ENCODE measurements at places on chromosomes 1 and 21. TPM values are rescaled to one million over a fixed set of nuclear protein-coding genes. Genes with fewer than 3 reads are reported as not detected.

DNA sequence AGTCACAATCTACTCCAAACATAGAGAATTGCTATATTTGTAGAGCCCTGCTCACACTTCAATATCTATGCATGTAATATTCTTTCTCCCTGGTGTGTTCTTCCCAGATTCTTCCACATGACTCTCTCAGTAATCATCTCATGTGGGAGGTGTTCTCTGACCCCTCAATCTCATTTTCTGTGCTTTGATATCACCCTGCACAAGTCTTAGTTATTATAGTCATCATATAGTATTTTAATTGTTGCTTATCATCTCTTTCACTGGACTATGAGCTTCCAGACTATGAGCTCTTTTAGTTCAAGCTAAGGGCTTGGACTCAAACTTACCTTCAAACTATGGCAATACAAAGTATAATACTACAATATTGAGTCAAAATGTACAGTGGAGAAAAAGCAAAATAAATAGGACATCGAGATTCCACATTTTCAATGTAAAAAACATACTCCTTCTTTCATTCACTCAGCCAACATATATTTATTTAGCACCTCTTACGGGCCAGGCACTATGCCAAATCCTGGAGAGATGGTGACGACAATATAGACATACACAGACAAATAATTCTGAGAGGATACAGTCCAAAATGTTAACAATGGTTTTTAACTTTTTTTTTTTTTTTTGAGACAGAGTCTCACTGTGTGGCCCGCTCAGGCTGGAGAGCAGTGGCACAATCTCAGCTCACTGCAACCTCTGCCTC lies 12.7 kb downstream of the TESK2 start:
- no peak for DNase-seq
- H3K27me3 ChIP-seq = no peaks in the 10 kb centered on the region
- H3K4me1 ChIP-seq = no peaks in the 10 kb centered on the region
- H3K36me3 ChIP-seq = no peaks in the 10 kb centered on the region

GRCh38 chr1:98287626-98288025 lies 366.8 kb upstream of the DPYD start:
- H3K27me3 ChIP-seq = no peaks in the 10 kb centered on the region
- no peak for DNase-seq
- no peak overlapping the region for H3K27ac ChIP-seq
- no peak overlapping the region for H3K4me3 ChIP-seq
- H3K36me3 ChIP-seq = no peaks in the 10 kb centered on the region

Gene SAMSN1
- 2.2 TPM for polyA plus RNA-seq

- DNase-seq = no peak
- H3K4me3 ChIP-seq = no peak overlapping the region
- no peak overlapping the region for H3K27ac ChIP-seq
- H3K4me1 ChIP-seq = peaks cover 26% of the 10 kb centered on the region
- H3K27me3 ChIP-seq = no peaks in the 10 kb centered on the region
Measured at GRCh38 chr1:167751676-167752075, 29.9 kb downstream of the MPZL1 start.

GRCh38 chr1:157369808-157370521 lies 182.3 kb downstream of the FCRL5 start:
- DNase-seq = peak; percentile 71
- H3K27ac ChIP-seq = no peak overlapping the region
- H3K36me3 ChIP-seq = no peaks in the 10 kb centered on the region
- H3K4me3 ChIP-seq = no peak overlapping the region
- no peaks in the 10 kb centered on the region for H3K27me3 ChIP-seq

DNA sequence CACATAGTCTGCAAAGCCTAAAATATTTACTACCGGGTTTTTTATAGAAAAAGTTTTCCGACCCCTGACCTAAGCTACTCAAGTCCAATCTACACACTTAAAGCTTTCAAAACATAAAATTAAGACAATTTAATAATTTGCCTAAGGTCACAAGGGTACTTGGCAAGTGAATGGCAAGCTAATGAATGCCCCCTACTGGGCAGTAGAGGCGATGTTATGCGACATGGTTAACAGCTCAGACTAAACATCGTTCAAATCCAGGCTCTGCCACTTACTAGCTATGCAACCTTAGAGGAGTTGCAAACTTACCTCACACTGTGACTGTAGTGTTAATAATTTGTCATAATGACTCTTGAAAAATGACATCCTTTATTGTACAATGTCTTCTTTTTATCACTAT lies 317.2 kb upstream of the NFIA start:
- H3K4me3 ChIP-seq = no peak overlapping the region
- H3K27ac ChIP-seq = no peak overlapping the region
- H3K27me3 ChIP-seq = no peaks in the 10 kb centered on the region
- H3K36me3 ChIP-seq = no peaks in the 10 kb centered on the region
- peak; percentile 51 for DNase-seq
- H3K4me1 ChIP-seq = no peaks in the 10 kb centered on the region

Gene CD53
- polyA plus RNA-seq = 22.4 TPM

Gene PHLDA3
- polyA plus RNA-seq = 24.0 TPM

DNA sequence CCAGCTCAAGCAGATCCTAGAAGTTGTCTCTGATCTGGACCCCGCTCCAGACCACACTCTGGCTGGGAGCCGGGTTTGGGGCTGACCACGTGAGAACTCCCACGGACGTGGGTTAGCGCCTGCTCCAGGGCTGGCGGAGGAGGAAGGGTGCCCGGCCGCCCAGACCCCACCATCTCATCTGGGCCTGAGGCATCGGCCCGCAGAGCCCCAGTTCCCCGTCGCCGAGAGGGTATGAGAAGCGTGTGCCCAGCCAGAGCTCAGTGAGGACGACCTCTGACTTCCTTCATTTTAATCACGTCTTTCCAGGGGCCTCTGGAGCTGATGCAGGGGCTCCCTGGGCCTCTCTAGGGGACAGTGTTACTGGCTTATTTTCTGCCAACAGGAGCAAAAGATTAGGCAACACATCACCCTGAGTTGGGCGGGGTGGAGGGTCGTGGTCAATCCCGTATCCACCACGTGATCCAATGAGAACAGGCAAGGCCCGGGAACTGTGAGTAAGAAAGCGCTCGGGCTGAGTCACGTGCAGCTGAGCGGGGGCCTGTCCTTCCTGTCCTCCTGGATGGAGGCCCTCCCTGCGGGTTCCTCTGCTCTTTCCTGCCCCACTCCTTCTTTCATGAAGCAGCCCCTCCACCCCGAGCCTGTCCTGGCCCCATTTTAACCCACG lies 81.1 kb downstream of the SIK1 start:
- no peaks in the 10 kb centered on the region for H3K27me3 ChIP-seq
- no peak overlapping the region for H3K27ac ChIP-seq
- no peak overlapping the region for H3K4me3 ChIP-seq

DNA sequence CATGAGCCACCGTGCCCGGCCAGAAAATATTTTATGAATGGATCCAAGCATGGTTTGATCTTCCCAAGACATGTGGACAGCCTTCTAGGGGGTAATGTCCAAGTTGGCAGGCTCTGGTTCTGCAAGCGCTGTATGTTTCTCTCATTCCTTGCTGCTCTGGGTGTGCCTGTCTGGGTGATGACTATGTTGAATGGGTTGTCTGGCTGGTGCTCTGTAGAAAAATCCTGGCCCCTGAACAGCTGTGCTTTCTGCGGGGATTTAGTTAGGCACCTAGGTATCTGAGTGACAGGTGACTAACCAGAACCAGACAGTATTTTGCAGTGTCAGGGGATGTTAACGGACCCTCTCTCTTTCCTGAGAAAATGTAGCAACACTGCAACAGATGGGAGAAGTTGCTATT lies 14.1 kb downstream of the HUNK start:
- no peaks in the 10 kb centered on the region for H3K36me3 ChIP-seq
- no peak overlapping the region for H3K4me3 ChIP-seq
- H3K27me3 ChIP-seq = no peaks in the 10 kb centered on the region
- no peak for DNase-seq
- H3K4me1 ChIP-seq = no peaks in the 10 kb centered on the region
- no peak overlapping the region for H3K27ac ChIP-seq

DNA sequence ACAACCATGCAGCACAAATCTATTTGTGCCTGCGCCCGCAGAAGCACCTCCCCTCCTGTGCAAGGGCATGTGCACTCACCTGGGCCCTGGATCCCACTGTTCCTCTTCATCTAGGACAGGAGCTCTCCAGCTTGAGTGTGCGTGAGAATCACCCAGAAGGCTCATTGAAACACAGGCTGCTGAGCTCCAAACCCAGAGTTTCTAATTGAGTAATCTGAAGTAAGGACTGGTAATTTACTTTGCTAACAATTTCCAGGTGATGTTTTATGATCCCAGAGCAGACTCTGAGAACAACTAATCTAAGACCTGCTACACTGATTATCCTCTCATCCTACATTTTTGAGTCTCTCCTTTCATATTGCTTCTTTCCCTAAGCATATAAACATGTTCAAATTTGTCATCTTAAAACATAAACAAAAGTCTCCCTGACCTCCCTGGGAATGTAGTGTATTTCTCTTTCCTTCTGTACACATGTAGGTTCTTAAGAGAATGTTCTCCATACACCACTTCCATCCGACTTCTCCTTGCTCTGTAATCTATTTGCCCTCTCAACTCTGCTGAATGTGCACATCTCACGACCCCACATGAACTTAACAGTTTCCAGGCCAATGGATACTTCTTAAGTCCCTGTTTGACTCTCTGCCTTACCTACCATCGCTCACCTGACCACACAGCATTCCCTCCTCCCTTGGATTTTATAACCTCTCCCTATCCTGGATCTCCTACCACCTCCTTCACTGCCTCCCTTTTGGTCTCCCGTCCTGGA lies 522.5 kb downstream of the SMYD3 start:
- no peak overlapping the region for H3K27ac ChIP-seq
- no peak for DNase-seq
- H3K36me3 ChIP-seq = no peaks in the 10 kb centered on the region
- no peaks in the 10 kb centered on the region for H3K27me3 ChIP-seq
- H3K4me3 ChIP-seq = no peak overlapping the region
- no peaks in the 10 kb centered on the region for H3K4me1 ChIP-seq

DNA sequence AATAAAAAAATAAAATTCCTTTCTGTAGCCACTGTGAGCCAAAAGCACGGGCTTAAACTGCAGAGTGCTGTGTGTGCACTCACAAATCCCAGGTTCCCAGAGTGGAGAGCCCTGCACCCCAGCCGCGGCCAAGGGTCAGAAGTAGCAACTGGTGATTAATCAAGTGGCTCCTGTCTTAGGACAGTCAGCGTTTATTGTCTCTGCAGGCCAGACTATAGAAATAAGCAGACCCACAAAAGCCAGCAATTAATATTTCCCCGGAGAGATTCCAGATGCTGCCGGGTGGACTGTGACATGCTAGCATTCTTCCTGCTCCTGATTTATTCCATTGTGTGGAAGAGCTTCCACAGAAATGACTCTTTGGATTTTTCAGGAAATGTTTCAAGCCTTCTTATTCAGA lies 412.2 kb downstream of the KIF26B start:
- no peak for DNase-seq
- no peaks in the 10 kb centered on the region for H3K27me3 ChIP-seq
- no peak overlapping the region for H3K4me3 ChIP-seq

Gene APCS
- polyA plus RNA-seq = not detected

GRCh38 chr1:173639102-173639501 lies 4.0 kb downstream of the TEX50 start:
- H3K27me3 ChIP-seq = no peaks in the 10 kb centered on the region
- H3K4me1 ChIP-seq = no peaks in the 10 kb centered on the region
- peak overlapping the region; percentile 66 for H3K4me3 ChIP-seq

Gene RIMKLA
- polyA plus RNA-seq = 2.2 TPM

DNA sequence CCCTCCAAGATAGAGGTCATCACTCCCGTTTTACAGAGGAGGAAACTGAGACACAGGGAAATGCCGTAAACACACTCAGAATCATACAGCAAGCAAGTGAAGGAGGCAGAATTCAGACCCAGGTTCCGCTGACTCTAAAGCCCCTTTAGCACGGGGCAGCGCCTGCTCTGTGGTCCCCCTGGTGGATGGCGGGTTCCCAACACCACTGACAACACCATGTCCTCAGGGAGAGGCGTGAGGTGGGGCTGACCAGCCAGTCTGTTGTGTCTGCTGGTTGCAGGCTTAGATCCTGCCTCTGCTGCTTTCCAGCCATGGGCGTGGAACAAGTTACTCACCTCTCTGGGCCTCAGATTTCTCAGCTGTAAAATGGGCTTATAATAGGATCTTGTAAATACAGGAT lies 617.3 kb downstream of the MATN1 start:
- H3K36me3 ChIP-seq = no peaks in the 10 kb centered on the region
- no peak overlapping the region for H3K27ac ChIP-seq
- H3K4me3 ChIP-seq = no peak overlapping the region
- no peaks in the 10 kb centered on the region for H3K4me1 ChIP-seq
- DNase-seq = peak; percentile 43

Gene TDRD5
- 52.2 TPM for polyA plus RNA-seq

Gene RHD
- 0.34 TPM for polyA plus RNA-seq

DNA sequence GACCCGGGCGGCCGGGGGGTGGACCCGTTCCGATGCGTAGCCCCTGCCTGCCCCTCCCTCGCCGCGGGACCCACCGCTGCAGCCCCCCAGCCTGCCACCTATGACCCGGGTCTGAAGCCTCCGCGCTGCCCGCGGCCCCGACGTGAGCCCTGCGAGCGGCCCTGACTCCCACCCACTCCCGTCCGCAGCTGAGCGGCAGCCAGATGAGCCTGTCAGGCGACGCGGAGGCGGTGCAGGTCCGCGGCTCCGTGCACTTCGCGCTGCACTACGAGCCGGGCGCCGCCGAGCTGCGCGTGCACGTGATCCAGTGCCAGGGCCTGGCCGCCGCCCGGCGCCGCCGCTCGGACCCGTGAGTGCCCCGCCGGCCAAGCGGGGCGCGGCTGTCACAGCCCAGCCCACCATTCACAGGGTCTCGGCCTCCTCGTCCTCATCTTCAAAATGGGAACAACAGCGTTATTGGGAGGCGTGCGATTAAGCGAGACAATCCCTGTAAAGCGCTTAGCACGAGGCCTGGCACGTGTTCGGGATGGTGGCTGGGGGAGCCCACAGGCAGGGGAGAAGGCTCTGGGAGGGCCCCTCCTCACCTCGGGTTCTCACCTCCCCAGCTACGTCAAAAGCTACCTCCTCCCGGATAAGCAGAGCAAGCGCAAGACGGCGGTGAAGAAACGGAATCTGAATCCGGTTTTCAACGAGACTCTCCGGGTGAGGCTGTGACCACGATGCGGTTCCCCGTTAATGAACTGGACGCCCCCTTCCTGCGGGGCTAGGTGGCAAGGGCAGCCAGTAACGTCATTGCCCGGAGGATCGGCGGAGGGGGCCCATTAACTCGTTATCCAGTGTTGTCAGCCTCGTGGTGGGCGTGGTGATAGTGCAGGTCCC lies 8.2 kb downstream of the SYTL1 start:
- peak overlapping the region; percentile 58 for H3K4me3 ChIP-seq
- no peak overlapping the region for H3K27ac ChIP-seq
- peaks cover 8% of the 10 kb centered on the region for H3K4me1 ChIP-seq
- DNase-seq = peak; percentile 70
- no peaks in the 10 kb centered on the region for H3K27me3 ChIP-seq

- H3K4me3 ChIP-seq = no peak overlapping the region
- no peaks in the 10 kb centered on the region for H3K36me3 ChIP-seq
- no peak for DNase-seq
- H3K27me3 ChIP-seq = no peaks in the 10 kb centered on the region
- peaks cover 4% of the 10 kb centered on the region for H3K4me1 ChIP-seq
- no peak overlapping the region for H3K27ac ChIP-seq
Measured at GRCh38 chr1:184025242-184025675, 12.3 kb downstream of the COLGALT2 start.

- no peak for DNase-seq
- no peaks in the 10 kb centered on the region for H3K36me3 ChIP-seq
- H3K27me3 ChIP-seq = no peaks in the 10 kb centered on the region
- peaks cover 4% of the 10 kb centered on the region for H3K4me1 ChIP-seq
- H3K4me3 ChIP-seq = no peak overlapping the region
Measured at GRCh38 chr1:221437926-221438325, 304.0 kb downstream of the DUSP10 start.

GRCh38 chr1:232047473-232047872 lies 420.9 kb downstream of the DISC1 start:
- no peaks in the 10 kb centered on the region for H3K4me1 ChIP-seq
- H3K4me3 ChIP-seq = no peak overlapping the region
- H3K27ac ChIP-seq = no peak overlapping the region

Measured in testis (tissue), 5 donors.